GM23338 (cell line): ENCODE measurements at places on chromosomes 11 and 22. TPM values are rescaled to one million over a fixed set of nuclear protein-coding genes. Genes with fewer than 3 reads are reported as not detected.
A peak's percentile ranks its signal among the peaks of the same experiment; 100 is the strongest.

DNA sequence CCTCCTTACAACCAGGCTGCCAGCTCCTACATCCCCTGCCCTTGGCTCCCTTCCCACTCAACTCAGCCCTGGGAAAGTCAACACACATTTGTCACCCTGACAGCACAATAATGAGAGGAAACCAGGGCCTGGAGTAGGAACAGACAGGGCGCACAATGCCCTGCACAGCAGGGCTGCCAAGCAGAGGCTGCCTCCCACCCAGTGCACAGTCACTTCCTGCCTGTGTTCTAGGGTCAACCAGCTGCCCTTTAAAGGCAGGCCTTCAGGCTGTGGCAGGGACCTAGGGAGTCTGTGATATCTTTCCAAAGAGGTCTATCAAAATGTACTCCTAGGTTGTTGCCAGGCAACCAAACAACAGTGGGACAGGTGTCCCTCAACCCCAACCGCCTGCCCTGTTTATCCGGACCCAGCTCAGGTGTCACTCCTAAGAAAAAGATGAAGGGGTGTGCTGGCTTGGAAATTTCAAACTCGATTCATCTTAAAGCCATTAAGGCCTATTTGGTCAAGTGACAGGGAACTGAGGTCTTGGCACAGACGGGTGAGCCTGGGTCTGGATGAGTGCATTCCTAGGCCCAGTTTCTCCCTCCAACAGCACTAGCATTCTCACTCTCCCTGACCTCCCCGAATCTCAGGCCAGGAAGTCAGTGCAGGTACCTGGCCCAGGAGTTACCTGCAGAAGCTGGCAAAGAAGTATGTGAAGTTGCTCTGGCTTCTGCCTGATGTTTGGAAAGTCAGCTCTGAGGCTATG, 110.3 kb upstream of the PITPNB start:
- DNase-seq: peak; percentile 24

GRCh38 chr11:20031155-20032001, 128.9 kb downstream of the DBX1 start:
- DNase-seq: peak; percentile 62

- DNase-seq: peak; percentile 70
These were observed 39.1 kb upstream of the SHISAL1 start for GRCh38 chr22:44351685-44352377.

- DNase-seq: no peak
These were observed 3.3 kb downstream of the SEC14L2 start for GRCh38 chr22:30400159-30400558.

- DNase-seq: peak; percentile 86
These were observed 15.9 kb downstream of the CYP2D6 start for GRCh38 chr22:42114721-42115120.

DNA sequence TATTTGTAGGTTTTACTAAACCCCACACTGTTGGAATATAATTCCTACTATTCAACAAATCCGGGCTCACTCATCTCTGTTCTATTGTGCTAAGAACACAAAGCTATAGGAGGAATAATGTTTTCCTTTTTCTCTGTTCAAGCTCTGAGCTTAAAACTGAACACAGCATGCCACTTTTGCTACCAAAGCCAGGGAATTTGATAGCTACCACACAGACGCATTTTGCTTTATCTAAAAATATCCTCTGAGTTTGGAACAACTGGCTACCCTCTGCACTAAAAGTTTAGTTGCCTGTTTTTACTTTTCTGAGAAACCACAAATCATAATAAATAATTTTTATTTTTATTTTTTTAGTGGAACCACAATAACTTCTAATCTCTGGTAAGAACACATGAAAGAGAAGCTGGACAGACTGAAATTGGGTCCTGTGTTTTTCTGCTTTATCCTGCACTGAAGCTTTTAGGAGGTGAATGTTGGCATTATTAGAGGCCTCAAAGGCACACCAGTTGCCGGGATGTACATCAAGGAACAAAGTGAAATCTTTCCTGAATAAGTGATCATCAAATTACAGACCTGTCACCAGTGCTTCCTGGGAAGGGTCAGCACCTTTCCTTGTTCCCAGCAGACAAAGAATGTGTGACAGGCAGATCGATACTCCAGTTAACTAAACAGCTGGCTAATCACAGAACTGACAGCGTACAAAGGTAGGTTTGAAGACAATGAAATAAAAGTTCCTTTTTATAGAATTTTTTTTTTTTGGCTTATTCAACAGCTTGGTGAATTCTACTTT, 523.2 kb upstream of the TENM4 start:
- no peak for DNase-seq

GRCh38 chr11:119361056-119361787, 14.7 kb upstream of the MFRP start:
- DNase-seq: peak; percentile 88

- no peak for DNase-seq
These were observed 13.7 kb downstream of the MUC5B start for GRCh38 chr11:1236316-1237127.

DNA sequence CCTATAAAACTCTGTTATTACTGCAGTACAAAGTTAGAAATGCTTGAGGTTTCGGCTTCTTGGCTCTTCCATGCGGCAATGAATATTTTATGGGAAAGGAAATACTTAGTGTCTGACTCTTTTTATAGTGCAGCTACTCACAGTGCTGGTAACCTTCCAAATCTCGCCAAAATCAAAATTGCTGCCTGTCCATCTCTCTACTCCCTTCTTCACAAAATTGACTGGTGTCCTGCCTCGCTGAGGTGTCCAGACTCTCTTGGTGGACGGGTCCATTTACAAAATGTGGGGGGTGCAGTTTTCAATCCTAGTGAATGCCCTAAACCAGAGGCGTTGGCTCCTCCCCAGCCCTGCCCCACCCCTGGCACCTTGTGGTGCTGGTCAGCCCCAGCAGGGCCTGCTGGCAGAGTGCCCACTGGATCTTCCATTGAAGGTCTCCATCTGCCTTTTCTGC, 73.5 kb downstream of the ZBTB16 start:
- no peak for DNase-seq

Gene SCN3B
- total RNA-seq: 1.7 and 2.2 TPM in 2 replicates

DNA sequence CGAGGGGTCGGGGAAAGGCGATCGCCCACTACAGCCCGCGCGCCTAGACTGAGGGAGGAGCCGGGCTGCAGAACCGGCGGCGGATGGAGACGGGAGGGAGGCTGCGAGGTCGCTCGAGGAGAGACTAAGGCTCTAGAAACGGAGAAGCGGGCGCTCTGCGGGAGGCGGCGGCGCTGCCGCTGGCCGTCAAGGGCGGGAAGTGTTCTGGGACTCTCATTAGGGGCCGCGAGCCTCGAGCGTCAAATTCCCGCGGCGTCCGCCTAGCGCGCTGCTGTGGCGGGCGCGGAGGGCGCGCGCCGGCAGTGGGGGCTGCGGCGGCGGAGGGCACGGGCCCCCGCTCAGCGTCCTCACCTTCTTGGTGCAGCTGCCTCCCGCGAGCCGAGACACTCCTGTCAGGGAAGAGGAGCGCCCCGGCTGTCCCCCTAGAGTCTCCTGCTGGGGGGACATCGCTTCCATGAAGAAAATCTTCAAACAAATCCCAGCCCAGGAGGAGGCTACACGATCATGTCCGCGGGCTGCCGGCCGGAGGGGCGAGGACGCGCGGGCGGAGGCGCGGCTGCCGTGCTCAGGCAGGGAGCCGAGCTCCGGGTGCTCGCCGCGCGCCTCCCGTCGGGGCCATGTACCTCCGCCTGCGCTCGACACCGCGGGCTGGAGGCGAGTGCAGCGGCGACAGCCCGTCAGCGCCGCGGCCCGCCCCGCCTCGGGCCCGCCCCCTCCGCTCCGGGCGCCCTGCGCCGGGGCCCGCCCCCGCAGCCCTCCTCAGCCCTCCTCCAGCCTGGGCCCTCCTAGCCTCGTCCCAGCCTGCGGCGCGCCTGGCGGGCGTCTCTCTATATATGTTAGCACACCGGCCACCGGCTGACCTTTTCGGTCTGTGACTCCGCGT, at the start of gene ARHGAP20:
Gene ARHGAP20 (minus strand): TSS at position 662 of the 883 bp plus-strand sequence. CDS start 206 bp downstream, at position 456.
- peak; percentile 81 for DNase-seq

Gene VWCE
- 13.1 and 16.9 TPM in 2 replicates for total RNA-seq

Gene C11orf16
- not detected in 2 replicates for total RNA-seq

Gene XKR3
- total RNA-seq: not detected in 2 replicates

Gene KLHL35
- total RNA-seq: 0.28 and 1.1 TPM in 2 replicates

GRCh38 chr11:17927041-17927440, 85.8 kb downstream of the SERGEF start:
- DNase-seq: no peak

DNA sequence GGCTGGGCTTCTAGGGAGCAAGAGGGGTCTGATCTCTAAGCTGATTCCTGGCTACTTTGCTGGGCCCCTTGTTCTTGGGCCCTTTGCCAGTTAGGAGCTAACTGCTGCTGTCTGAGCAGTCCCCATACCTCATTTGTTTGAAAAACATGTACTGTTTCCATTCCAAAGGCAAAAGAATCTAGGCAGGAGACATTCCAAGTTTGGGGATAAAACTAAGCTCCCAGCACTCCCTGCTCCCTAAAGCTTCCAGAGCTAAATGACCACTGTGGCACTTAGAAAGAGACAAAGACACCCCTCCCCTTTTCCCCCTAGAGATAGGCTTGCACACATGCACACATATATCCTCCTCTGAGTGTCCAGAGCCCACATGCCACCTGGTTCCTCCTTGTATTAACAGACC, 22.7 kb upstream of the RRM1 start:
- DNase-seq: no peak

DNA sequence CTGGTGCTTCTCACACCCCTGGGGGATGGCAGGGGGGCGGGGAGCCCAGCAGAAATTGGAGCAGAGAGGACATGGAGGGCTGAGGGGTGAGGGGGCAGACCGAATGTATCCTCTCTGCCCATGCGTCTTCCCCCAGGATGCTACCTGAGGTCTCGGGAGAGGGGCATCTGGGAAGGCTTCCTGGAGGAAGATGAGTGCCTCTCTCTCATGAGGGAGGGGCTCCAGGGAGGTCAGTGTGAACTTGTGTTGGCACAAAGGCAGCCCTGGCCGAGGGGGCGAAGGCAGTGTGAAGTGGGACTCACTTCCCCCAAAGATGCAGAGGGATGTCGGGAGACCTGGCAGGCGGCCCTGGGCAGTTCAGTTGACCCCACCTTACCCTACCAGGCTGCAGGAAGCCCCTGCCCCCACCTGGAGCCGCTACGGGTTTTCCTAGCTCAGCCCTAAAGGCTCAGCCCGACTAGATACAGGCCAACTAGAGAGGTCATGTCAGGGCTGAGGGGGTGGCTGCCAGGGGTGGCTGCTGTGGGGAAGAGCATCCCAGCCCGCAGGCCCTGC, 10.4 kb downstream of the ASCL2 start:
- no peak for DNase-seq

DNA sequence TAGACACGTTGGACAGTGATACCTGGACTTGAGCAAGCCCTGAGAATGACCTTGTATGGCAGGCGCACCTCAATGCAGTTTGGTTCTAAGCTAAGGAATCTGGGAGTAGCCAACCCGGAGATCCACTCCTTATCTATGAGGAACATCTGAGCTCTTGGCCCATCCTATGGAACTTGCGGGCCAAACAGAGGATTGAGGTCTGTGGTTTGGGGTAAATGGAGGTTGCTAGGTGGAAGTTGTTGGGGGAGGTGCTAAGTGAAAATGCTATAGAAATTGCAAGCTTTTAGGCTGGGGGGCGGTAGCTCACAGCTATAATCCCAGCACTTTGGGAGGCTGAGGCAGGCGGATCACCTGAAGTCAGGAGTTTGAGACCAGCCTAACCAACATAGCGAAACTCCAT, 8.9 kb downstream of the GDPD5 start:
- DNase-seq: no peak

DNA sequence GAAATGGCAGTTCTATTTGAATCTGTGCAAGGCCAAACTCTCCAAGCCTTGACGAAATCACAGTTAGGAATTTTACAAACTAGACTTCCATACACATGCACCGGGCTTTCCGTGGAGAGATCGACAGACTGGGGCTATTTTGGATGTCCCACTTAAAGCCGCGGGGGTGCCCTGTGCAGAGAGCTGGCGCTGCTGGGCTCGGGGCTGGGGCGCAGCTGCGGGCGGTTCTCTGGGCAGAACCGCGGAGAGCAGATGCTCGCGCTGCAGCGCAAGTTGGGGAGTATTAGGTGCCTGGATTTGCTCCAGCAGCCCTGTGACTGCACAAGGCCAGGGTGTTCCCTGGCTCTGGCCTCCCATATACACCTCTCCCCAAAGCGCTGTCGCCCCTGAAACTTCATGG, 67.2 kb downstream of the SPATA19 start:
- peak; percentile 14 for DNase-seq

GRCh38 chr11:4195909-4196308, 101.3 kb downstream of the RRM1 start:
- no peak for DNase-seq

Gene OR51M1
- total RNA-seq: 0.03 and 0.35 TPM in 2 replicates

DNA sequence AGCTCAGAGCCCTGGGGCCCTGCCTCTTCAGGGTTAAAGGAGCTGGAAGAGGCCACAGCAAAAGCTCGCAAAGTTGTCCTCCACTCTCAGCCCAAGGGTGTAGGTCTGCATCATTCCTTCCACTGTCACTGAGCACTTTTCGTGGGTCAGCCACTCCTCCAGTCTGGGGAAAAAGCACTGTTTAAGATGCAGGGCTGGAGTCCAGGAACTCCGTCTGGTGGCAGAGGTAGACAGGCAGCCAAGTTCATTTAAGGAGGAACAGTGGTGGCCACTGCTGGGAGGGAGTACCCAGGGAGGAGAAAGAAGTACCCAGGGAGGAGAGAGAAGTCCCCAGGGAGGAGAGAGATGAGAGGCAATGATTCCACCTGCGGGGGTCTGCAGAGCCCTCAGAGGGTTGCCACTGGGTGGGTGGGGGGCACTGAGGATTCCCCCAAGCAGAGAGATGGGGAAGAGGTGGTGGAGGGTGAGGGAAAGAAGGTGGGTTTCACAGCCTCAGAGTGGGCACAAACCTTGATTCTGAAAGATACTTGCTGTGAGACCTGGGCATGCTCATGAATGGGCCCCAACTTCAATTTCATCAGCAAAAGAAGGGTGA, 70.0 kb upstream of the B3GAT1 start:
- DNase-seq: no peak

- DNase-seq: no peak
These were observed 3.4 kb upstream of the ATP5MGL start for GRCh38 chr22:42643634-42644421.

Gene STIM1
- 9.3 and 14.0 TPM in 2 replicates for total RNA-seq

DNA sequence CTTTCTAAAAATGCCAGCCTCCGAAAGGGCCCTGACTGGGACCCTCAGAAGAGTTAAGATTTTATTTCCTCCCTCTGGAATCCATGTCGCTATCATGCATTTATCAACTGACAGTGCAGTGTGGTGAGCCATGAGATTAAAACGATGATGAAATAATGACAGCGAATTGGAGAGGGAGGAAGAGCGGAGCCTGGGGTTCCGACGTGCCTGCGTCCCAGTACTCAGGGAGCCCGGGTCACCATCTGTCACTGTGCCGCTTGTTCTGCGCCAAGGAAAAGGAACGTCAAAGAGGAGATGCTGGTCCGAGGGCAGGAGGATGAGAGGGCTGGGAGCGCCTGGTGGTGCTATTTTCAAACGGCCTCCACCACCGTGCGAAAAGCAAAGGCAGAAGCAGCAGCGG, 46.2 kb downstream of the MACROD1 start:
- DNase-seq: no peak
